ENCODE measurements at places on chromosomes 6 and 20.

DNA sequence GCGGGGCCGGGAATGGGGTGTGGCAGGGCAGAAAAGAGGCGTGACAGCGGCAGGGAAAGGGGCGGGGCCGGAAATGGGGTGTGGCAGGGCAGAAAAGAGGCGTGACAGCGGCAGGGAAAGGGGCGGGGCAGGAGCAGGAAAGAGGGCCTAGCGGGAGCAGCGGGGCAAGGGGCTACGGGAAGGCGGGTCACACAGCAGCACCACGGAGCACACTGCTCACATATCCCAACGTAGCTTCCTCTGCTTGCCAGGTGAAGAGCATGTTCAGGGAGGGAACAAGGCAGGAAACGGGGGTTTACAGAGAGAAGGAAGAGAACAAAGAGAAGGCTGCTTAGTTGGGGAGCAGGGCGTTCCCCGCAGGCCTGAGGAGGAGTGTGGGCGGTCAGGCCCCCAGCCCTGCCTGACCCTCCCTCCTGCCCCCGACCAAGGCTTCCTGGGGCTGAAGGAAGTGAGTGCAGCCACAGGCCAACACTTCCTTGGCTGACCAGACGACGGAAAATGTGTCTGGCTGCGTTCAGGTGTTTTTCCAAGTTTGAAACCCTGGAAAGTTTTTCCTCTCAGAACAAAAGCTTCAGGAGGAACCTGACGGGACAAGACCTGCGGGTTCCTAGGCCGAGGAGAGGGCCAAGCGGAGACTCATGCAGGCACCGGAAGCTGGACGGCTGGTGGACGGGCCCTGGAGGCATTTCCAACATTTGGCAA, 13.8 kb downstream of the UCKL1 start:
- no peak for DNase-seq

- DNase-seq: no peak
These were observed 32.7 kb downstream of the TGM2 start for GRCh38 chr20:38132156-38132909.

- DNase-seq: no peak
These were observed 6.3 kb downstream of the GPR6 start for GRCh38 chr6:109984410-109984809.

GRCh38 chr20:40677343-40677924, 11.6 kb downstream of the MAFB start:
- DNase-seq: no peak

- no peak for DNase-seq
These were observed 5.8 kb upstream of the FAM217A start for GRCh38 chr6:4084444-4085331.

- no peak for DNase-seq
These were observed 76.1 kb downstream of the DTD1 start for GRCh38 chr20:18663932-18664331.

DNA sequence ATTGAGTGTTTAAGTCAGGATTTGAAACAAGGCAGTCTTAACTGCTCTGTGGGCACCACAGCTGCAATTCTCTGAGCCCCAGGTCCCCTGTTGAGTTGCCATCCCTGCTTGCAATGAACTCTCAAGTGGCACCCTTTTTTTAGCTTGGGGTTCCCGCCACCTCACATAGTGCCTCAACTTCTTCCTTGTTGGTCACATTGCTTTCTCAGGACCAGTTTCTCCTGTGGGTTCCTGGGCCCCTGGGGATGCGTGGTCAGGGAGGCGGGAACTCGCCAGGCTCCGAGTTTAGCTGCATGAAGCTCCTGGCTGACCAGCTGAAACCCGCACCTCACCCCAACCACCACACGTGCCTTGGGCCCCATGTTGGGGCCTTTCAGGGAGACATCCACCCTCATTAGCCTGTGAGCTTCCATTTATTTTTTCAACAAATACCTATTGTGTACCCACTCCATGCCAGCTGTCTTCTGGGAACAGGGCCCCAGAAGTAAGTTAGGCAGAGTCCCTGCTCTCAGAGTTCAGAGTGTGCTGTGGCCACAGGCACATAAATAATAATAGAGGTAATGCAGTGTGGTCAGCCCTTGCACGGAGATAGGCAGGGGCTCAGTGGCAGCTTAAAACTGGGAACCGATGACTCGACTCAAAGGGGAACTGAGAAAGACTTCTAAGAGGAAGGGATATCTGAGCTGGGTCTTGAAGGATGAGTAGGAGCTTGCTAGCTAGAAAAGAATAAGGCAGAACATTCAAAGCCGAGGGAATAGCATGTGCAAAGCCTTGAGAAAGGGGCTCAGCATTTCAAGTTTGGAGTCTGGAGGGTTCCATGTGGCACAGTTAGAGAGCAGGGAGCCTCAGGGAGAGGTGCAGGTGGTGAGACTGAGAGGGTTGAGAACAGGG, 33.9 kb upstream of the FAM83D start:
- no peak for DNase-seq

DNA sequence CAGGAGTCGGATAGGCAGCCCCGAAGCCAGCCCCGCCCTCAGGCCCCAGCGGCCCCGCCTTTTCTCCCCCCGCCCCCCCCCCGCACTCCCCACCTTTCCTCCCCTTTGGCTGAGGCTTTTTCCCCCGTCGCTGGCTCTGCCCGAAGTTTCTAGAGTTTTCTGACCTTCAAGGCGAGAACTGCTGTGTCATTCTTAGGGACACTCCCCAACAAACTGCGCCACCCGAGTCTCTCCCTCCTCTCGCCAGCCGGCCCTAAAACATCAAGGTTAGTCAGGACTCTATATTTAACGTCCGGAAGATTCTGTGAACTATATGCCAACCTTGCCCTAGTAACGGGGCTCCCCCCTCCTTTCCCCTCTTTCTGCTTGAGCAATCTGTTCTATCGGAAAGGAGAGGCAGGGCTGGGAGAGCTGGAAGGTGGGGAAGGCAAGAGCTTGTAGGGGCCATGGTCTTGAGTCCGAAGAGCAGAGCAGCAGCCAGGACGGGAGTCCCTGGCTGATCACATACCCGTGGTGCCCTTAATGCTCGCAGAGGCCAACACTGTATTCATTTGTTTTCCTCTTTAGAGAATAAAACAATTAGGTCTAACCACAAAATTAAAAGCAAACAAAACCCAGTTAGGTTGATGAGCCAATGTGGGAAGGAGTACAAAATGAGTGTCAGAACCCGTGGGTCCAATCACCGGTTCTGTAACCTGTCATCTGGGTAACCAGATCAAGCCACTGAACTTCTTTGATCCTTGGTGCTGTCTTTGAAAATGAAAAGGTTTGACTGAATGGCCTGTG, 5.3 kb upstream of the HSPA1B start:
- no peak for DNase-seq

GRCh38 chr6:151850479-151851003, 43.1 kb downstream of the ESR1 start:
- DNase-seq: no peak

GRCh38 chr20:45370571-45371160, 7.5 kb downstream of the TP53TG5 start:
- DNase-seq: no peak

DNA sequence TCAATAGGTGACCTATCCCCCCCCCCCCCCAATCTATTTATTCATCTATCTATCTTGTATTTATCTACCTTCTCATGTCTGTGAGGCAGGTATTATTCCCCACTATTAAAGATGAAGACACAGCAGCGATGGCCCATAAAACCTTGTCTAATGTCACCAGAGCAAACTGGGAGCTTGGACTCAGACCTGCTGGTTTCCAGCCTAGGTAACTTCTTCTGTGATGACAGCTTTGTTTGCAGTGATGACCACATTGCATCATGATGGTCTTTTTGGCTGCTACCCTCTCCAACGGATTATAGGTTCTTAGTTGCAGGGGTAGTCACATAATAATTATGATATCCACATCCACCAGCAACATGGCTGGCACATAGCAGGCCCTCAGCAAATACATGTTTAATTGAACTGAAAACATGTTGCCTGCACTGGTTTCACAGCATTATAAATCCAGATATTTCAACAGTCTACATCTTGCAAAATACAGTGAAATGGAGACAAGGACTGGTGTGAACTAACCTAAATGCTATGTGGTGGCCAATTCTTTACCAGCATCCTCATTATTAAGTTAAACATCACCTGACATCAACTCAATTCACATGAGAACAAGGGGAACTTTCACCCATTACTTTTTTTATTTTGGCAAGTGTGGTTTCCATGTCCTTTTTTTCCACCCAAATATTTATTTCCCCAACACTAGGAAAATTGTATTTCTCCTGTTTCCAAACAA, 712.5 kb upstream of the NRSN1 start:
- no peak for DNase-seq

DNA sequence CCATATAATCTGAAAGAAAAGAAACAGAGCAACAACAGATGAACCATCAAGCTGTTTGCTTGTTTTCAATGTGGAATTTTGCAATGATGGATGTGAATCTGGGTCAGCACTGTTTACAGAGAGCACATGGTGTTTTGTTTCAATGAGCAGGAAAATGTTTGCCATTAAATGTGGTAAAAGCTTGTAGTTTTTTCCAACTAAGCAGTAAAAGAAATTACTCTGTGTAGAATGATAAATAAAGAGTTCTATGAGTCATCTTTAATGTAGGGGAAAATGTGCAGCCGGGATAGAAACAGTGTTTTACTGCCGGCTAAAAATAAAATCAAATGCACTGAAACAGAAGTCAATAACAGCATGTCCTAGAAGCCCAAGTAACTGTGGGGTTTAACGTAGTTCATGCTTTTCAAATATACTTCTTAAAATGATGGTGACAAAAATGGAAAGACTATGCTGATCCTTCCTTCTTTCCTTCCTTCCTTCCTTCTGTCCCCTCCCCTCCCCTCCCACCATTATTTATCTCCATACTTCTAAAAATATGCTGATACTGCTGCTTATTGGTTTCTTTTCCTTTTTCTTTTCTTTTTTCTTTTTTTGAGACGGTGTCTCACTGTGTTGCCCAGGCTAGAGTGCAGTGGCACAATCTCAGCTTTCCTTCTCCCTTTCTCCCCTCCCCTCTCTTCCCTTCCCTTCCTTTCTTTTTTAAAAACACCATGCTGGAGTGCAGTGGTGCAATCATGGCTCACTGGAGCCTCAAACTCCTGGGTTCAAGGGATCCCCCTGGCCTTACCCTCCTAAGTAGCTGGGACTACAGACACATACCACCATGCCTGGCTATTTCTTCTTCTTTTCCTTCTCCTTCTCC, 6.3 kb upstream of the NAA20 start:
- DNase-seq: peak; percentile 33

GRCh38 chr6:23183846-23184245, 614.5 kb downstream of the HDGFL1 start:
- no peak for DNase-seq

DNA sequence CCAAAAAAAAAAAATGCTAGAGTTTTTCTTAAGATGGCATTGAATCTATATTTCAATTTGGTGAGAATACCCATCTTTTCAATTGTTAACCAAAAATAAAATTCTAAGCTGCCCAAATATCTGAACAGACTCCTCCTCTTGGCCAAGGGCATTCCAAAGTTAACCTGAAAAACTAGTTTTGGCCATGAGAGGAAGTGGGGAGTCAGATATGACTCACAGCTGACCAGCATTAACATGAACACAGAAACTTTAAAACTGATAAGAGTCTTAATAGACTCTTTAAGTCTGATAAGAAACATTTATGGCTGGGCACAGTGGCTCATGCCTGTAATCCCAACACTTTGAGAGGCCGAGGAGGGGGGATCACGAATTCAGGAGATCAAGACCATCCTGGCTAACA, 171.3 kb downstream of the FAXC start:
- DNase-seq: no peak

- DNase-seq: peak; percentile 36
These were observed at the start of gene ZC3H12D for GRCh38 chr6:149484733-149485700. TSS of gene ZC3H12D (minus strand) at chr6:149485014. CDS start at chr6:149474543, 10,471 bp downstream.

DNA sequence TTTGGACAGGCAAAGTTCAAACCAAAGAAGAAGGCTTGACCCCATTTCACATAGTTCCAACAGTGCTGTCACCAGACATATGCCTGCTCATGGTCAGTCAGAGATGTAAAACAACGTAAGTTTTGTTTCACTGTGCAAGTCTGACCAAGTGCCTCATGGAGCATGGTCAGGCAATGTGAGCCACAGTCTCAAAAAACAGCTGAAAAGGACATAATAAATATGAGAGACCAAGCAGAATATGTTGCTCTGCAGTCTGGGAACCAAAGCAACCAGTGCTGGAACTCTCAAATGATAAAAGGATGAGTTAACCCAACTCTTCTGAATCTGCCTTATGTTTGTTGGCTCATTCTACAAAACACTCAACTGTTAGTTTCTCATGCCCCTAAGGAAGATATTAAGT, 39.9 kb upstream of the DST start:
- no peak for DNase-seq

GRCh38 chr20:38759106-38759505, 10.8 kb downstream of the ACTR5 start:
- DNase-seq: no peak

DNA sequence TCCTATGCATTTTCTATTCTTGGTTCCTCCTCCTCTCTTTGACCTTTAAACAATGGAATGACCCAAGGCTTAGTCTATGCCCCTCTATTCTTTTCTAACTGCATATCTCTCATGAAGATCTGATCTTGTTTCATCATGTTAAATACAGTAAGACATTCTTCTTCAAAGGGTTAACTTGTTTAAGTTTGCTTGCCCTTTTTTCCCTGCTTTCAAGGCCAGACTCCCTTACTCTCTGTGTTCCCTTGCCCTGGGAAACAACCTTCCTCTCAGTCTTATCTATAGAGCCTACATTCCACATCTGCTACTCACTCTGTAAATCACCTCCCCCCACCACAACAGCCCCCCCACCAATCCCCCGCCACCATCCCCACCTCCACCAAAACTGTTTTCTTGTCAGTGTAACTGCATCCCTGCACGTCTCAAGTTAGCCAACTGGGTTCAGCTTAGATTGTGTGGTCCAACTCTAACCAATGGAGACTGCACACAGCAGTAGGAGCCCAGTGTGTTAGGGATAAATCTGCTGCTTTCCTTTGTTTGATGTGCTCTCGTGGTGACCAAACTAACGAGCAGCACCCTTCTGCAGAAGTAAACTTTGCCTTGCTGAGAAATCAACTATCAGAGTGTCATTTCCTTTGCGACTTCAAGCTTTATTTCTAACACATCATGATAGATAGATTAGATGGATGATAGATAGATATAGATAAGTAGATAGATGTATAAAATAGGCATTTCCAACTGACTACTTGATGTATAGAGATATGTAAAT, 12.6 kb downstream of the SPTLC3 start:
- no peak for DNase-seq

GRCh38 chr6:5214570-5215052, 46.1 kb downstream of the LYRM4 start:
- DNase-seq: no peak

DNA sequence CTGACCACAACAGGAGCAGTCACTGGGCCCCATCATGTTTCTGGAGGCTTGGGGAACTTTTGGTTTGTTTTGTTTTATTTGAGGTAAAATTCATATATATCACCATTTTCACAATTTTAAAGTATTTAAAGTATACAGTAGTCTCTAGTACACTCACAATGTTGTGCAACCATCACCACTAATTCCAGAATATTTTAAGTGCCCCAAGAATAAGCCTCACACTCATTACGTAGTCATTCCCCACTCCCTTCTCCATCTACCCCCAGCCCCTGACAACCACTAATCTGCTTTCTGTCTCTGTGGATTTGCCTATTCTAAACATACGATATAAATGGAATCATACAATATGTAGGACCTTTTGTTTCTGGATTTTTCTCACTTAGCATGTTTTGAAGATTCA, 29.0 kb downstream of the RTN4IP1 start:
- no peak for DNase-seq
